ENCODE measurements at places on chromosomes 1 and 21.

- DNase-seq: no peak
These were observed 258.0 kb upstream of the FMN2 start for GRCh38 chr1:239833723-239834122.

GRCh38 chr1:46300673-46301405, 2.6 kb downstream of the LRRC41 start:
- DNase-seq: no peak

DNA sequence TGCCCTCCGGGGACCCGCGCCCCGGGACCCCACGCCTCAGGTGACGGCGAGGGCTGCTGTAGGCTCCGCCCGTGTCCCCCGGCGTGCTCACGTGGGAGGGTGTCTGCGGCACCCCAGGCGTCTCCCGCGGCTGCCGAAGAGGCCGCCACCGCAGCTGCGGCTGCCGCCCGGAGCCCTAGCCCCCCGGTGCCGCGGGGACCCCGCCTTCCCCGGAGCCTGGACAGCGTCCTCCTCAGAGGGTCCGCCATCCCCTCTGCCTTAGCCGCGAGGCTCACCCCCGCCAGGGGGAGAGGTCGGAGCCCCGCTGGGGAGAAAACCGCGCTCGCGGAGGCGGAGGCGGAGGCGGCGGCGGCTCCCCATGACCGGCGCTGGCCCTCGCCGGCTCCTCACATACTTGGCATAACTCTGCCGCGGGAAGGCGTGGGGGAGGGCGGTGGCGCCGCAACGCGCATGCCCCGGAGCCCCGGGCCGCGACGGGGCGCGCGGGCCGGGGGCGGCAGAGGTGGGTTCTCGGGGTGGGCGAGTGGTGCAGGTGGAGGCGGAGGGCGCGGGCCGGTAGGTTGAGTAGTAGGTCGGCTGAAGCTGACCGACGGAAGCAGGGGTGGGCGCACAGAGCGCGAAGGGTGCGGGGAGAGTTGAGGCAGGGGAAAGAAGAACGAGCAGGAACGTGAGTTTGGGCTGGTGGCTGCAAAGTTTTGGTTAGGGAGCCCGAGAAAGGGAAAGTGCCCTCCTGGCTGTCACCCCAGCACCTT, 700 bp upstream of the SYDE2 start:
- no peak for DNase-seq

DNA sequence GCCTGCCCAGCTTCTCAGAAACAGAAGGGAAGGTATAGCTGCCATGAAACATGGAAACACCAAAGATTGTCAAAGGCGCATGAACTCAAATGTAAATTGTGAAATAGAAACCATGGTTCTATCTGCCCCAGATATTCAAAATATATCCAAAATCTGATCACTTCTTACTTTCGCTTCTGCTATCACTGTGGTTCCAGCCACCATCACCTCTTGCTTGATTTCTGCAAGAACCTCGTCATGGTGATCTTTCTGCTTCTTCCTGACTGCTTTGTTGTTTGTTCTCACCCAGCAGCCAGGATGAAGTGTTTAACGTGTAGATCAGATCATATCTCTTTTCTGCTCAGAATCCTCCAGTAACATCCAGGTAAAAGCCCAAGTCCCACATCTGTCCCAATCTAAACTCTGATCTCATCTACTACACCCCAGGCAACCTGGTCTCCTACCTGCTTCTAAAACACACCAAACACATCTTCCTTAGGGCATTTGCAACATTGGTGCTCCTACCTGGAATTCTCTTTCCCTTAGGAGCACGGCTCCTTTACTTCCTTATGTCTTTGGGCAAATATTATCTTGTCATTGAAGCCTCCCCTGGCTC, 10.5 kb upstream of the LMO4 start:
- no peak for DNase-seq

- DNase-seq: no peak
These were observed 38.3 kb downstream of the GPA33 start for GRCh38 chr1:167051907-167052306.

GRCh38 chr21:18630446-18630845, 226.9 kb upstream of the TMPRSS15 start:
- DNase-seq: no peak

- DNase-seq: no peak
These were observed 44.1 kb downstream of the S100B start for GRCh38 chr21:46560568-46561444.

Measured in cortex of kidney (tissue), 1 donor.